Sigmoid colon (tissue), 7 donors: ENCODE measurements at places on chromosomes 7 and 10. TPM values are rescaled to one million over a fixed set of nuclear protein-coding genes. Genes with fewer than 3 reads are reported as not detected.

- peaks cover 14% of the 10 kb centered on the region for H3K36me3 ChIP-seq
- no peaks in the 10 kb centered on the region for H3K27me3 ChIP-seq
- H3K4me3 ChIP-seq = no peak overlapping the region
- peaks cover 5% of the 10 kb centered on the region for H3K4me1 ChIP-seq
- no peak overlapping the region for H3K27ac ChIP-seq
Measured at GRCh38 chr10:122206471-122207065, 64.5 kb upstream of the BTBD16 start.

GRCh38 chr7:767580-767940 is 40.5 kb upstream of the PRKAR1B start:
- peaks cover 42% of the 10 kb centered on the region for H3K36me3 ChIP-seq
- no peaks in the 10 kb centered on the region for H3K27me3 ChIP-seq
- no peak overlapping the region for H3K27ac ChIP-seq
- H3K4me3 ChIP-seq = no peak overlapping the region
- no peak for DNase-seq

GRCh38 chr10:64733980-64734379 is 1212.8 kb downstream of the REEP3 start:
- no peak overlapping the region for H3K27ac ChIP-seq
- no peaks in the 10 kb centered on the region for H3K4me1 ChIP-seq
- no peak overlapping the region for H3K4me3 ChIP-seq
- H3K27me3 ChIP-seq = no peaks in the 10 kb centered on the region
- DNase-seq = no peak

DNA sequence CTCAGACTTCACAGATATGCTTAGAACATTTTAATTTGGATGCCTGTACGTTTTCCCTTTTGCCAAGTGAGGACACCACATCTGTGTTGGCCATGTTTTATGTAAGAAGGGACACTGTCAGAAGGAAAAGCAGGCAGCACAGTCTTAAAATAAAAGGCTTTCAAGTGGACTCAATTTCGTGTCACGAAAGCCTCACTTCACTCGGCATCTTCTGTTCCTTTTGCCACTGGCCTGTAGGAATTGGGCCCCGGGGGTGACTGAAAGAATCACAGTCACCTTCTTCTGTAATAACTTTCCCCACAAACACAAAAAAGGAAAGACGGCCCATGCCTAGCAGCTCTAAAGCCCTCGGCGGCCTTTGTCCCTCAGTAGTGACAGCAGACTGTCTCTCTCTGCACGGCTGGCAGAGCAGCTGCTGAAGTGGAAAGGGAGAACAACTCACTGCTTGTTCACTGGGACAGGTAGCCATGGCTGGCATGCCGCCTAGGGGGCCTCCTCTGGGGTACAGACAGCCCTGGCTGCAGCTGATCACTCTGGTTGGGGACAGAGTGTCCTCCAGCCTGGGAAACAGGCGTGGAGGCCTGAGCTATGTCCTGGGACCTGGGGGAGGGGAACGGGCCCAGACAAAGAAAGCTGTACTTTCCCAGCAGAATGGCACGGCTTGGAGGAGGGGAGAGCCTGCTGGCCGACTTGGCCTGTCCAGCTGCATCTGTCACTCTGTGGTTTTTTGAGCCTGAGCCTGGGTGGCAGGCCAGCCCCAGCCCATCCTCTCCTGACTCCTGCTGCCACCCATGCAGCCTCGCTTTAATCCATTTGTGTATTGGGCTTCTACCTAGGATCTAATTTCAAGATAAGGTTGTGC is 4.4 kb downstream of the RASSF4 start:
- no peaks in the 10 kb centered on the region for H3K27me3 ChIP-seq
- peak overlapping the region; percentile 93 for H3K27ac ChIP-seq
- H3K4me3 ChIP-seq = no peak overlapping the region
- H3K36me3 ChIP-seq = no peaks in the 10 kb centered on the region
- DNase-seq = peak; percentile 87

GRCh38 chr10:34235164-34235832 is 579.8 kb downstream of the PARD3 start:
- no peak overlapping the region for H3K4me3 ChIP-seq
- no peak overlapping the region for H3K27ac ChIP-seq
- no peaks in the 10 kb centered on the region for H3K27me3 ChIP-seq
- DNase-seq = no peak
- H3K36me3 ChIP-seq = no peaks in the 10 kb centered on the region

GRCh38 chr10:20858292-20859124 is 38.6 kb downstream of the NEBL start:
- H3K36me3 ChIP-seq = no peaks in the 10 kb centered on the region
- DNase-seq = no peak
- H3K27me3 ChIP-seq = no peaks in the 10 kb centered on the region
- no peak overlapping the region for H3K27ac ChIP-seq
- H3K4me1 ChIP-seq = no peaks in the 10 kb centered on the region
- H3K4me3 ChIP-seq = no peak overlapping the region

DNA sequence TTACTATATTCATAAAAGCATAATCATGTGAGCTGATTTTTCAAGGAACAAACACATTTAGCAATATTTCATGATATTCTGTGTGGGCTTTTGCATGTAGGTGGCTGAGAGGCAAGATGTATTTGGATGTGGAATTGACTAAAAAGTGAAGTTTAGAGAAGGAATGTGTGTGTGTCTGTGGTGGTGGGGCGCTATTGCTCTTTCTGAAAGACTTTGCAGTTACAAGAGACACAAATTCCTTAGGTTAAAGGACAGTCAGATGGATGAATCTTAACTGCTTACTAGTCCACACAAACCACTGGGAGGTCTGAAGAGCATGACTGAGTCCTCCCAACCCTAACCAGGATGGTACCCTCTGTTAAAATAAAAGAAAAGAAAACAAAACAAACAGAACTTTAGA is 200.1 kb downstream of the SDHAF3 start:
- no peak overlapping the region for H3K27ac ChIP-seq
- no peak overlapping the region for H3K4me3 ChIP-seq
- no peaks in the 10 kb centered on the region for H3K36me3 ChIP-seq
- H3K27me3 ChIP-seq = no peaks in the 10 kb centered on the region
- no peaks in the 10 kb centered on the region for H3K4me1 ChIP-seq

GRCh38 chr10:122730238-122730637 is 30.6 kb upstream of the C10orf120 start:
- H3K4me1 ChIP-seq = no peaks in the 10 kb centered on the region
- no peaks in the 10 kb centered on the region for H3K27me3 ChIP-seq
- H3K27ac ChIP-seq = no peak overlapping the region
- no peak for DNase-seq

DNA sequence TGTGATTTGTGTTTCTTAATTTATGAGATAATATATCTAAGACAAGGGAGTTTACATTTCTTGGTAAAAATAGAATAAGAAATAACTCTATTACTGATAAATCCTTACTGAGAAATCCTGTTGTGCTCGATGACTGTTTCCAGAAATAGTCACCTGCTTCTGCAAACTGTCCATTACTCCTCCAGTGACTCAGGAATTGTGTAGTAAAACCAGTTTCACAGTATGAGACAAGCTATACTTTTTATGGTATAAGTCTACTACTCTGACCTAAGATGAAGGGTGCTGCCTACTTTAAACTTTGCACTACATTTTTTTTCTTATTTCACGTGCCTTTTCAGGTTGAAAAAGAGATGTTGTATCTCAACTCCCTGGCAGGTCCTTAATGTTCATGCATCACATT is 6.8 kb upstream of the ANKRD22 start:
- no peaks in the 10 kb centered on the region for H3K36me3 ChIP-seq
- DNase-seq = no peak
- no peak overlapping the region for H3K4me3 ChIP-seq
- no peak overlapping the region for H3K27ac ChIP-seq

DNA sequence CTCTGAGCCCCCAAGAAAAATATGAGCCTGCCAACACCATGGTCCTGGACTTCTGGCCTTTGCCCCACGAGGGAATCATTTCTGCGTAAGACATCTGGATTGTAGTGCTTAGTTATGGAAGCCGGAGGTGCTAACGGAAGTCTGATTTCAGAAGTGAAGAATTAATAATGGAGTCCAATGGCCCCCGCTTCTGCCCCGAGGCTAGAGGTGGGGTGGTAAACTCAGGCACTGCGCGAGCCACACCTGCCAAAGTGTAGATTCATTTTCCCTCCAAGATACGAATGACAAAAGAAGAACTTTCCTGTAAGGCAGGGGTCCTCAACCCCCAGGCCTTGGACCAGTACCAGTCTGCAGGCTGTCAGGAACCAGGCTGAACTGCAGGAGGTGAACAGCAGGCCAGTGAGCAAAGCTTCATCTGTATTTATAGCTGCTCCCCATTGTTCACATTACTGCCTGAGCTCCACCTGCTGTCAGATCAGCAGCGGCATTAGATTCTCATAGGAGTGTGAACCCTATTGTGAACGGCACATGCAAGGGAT is 22.3 kb downstream of the CNPY1 start:
- no peaks in the 10 kb centered on the region for H3K4me1 ChIP-seq
- H3K4me3 ChIP-seq = no peak overlapping the region
- H3K27me3 ChIP-seq = peaks cover 72% of the 10 kb centered on the region
- no peak for DNase-seq

DNA sequence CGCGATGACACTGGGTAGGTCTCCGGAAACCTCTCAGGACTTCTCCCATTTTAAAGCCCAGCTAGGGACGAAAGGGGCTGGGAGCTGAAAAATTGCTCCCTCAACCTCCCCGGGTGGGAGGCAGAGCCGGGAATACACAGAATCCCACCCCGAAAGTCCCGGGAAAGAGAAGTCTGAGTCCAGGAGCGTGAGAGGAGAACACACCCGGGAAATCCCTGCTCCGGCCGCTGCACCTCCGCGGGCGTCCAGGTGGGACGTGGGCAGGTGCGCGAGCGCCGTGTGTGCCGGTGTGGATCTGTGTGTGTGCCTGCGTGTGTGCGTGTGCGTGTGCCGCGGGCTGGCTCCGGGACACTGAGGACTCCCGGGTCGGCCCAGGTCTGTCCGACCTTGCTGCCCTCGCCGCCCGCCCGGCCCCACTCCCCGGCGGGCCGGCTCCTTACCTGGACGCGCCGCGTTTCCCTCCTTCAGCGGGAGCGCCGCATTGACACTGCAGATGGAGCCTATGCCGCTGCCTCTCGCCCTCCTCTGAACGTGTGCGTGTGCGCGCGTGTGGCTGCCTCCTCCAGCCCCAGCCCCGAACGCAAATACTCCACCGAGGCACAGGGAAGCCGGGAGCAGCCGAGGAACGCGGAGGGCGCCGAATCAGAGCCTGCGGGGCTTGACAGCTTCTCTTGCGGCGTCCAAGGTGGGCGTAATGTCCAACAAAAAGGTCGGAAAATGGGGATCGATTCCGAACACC is at the start of gene PLXNA4:
PLXNA4 (minus strand) TSS at position 489 of the 739 bp plus-strand sequence. CDS start 67,777 bp downstream, outside the sequence.
- DNase-seq = peak; percentile 65
- no peaks in the 10 kb centered on the region for H3K36me3 ChIP-seq
- peaks cover 54% of the 10 kb centered on the region for H3K27me3 ChIP-seq
- H3K4me1 ChIP-seq = peaks cover 27% of the 10 kb centered on the region
- peak within 1 kb of the TSS; percentile 61 for H3K27ac ChIP-seq

- no peaks in the 10 kb centered on the region for H3K4me1 ChIP-seq
- H3K4me3 ChIP-seq = no peak overlapping the region
- no peak overlapping the region for H3K27ac ChIP-seq
- H3K36me3 ChIP-seq = no peaks in the 10 kb centered on the region
- DNase-seq = no peak
- H3K27me3 ChIP-seq = no peaks in the 10 kb centered on the region
Measured at GRCh38 chr7:77453531-77453930, 37.4 kb upstream of the GSAP start.

DNA sequence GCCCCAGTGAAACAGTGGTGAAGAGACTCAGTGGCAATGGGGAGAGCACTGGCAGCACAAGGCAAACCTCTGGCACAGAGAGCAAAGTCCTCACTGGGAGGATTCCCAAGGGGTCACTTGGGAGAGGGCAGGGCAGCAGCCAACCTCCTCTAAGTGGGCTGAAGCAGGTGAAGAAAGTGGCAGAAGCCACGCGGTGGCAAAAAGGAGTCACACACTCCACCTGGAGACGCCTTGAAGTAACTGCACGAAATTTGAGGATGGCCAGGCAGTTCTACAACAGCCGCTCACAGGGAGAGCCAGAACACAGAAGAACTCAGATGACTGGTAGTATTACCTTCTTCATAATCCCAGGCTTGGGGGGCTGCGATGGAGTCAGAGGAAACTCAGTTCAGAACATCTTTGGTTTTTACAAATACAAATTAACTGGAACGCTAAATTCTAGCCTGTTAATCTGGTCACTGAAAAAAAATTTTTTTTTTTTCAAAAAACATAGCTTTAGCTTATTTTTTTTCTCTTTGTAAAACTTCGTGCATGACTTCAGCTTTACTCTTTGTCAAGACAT is 574 bp upstream of the IL6 start:
- no peaks in the 10 kb centered on the region for H3K27me3 ChIP-seq
- H3K27ac ChIP-seq = peak overlapping the region; percentile 77
- H3K36me3 ChIP-seq = no peaks in the 10 kb centered on the region
- H3K4me1 ChIP-seq = peaks cover 60% of the 10 kb centered on the region
- H3K4me3 ChIP-seq = peak overlapping the region; percentile 44
- peak; percentile 77 for DNase-seq

DNA sequence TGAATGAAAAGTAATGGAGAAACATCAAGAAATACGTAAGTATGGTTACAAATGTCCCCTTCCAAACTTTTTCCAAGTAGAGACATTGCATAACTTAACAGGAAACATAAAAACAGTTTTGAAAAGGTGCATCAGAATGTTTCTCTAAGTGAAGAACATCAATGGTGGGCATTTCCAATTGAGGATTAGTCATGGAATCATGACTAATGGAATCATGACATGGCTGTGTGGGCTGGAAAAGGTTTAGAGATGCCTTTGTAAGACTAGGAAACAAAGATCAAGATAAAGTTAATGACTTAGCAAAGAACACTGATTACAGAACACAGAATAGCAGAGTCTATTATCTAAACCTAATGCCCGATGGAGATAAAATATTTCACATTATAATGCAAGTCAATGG is 272.0 kb downstream of the HPSE2 start:
- H3K27ac ChIP-seq = no peak overlapping the region
- no peak overlapping the region for H3K4me3 ChIP-seq
- H3K36me3 ChIP-seq = no peaks in the 10 kb centered on the region
- DNase-seq = no peak
- no peaks in the 10 kb centered on the region for H3K27me3 ChIP-seq
- H3K4me1 ChIP-seq = peaks cover 18% of the 10 kb centered on the region

DNA sequence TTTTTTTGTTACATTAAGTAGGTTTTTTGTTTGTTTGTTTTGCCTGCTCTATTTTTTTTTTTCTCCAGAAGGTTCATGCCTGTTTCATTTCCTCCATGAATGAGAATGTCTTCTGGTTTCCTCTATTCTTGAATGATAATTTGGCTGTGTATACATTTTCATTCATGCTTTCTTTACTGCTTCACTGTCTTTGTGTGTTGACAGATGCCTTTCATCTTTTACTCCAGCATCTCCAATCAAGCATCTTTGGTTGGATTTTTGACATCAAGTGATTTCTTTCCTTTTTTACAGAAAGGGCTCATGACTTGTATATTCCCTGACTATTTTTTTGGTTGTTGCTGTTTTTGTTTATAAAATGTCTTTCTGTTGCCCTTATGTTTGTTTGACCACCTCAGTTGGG is 156.5 kb downstream of the MDFIC start:
- H3K27ac ChIP-seq = no peak overlapping the region
- H3K4me1 ChIP-seq = peaks cover 5% of the 10 kb centered on the region
- no peaks in the 10 kb centered on the region for H3K36me3 ChIP-seq
- DNase-seq = no peak
- H3K27me3 ChIP-seq = no peaks in the 10 kb centered on the region
- H3K4me3 ChIP-seq = no peak overlapping the region

The FAM25G gene
- total RNA-seq = not detected

The SEPTIN7 gene
- 286 TPM for total RNA-seq

The SFTPA1 gene
- total RNA-seq = not detected

The TLL2 gene
- total RNA-seq = 0.36 TPM
